Activated T-cell treated with anti-CD3 and anti-CD28 coated beads, Interleukin-2, amount 50 U/mL, for 72 hours (primary cell): ENCODE measurements at places on chromosomes 3 and 15. TPM values are rescaled to one million over a fixed set of nuclear protein-coding genes. Genes with fewer than 3 reads are reported as not detected.

DNA sequence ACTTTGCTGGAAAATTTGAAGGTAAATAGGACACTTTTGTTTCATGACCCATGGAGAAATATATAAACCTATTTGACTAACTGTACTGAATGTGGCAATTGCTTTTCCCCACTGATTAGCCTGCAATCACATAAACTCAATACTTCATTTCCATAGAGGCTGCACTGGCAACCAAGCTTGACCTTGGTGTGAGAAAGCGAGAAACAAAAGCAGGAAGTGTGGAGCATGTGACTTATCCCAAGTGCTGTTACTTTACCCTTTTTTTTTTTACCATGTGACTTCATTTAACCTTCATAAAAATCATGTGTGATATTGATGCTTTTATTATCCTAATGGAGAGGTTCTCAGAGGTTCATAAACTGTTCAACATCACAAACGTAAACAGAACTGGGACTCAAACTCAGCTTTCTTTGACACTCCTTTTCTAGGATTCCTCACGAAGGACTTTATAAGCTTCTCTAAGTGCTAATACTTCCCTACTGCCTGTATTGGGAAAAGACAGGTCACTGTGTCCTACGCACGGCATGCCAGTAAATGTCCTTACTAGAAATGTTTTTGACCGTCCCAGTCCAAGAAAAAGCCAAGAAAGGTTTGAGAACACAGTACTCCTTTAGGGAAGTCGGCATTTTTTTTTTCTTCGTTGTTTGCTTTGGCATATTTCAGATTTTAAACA, 34.9 kb upstream of the ZNF385D start:
- DNase-seq: no peak

DNA sequence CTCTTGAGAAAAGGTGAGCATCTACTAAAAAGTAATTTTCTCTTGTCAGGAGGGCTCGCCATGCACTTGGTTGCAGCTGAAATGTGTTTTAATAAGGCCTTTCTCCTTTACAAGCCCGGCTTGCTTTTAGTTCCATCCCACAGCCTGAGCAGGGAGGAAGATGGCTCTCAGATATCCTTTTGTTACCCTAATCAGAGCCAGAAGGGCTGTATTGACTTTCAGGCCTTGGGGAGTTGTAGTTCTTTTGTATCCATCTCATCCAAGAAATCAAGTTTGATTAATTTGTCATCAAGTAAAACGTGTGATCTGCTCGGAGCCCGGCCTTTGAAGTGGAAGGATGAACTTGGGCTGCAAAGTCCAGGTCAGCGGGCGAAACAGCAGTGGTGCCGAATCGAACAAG, 52.9 kb downstream of the EIF4E3 start:
- DNase-seq: no peak

- no peak for DNase-seq
These were observed 332.3 kb downstream of the ERC2 start for GRCh38 chr3:56135941-56136340.

DNA sequence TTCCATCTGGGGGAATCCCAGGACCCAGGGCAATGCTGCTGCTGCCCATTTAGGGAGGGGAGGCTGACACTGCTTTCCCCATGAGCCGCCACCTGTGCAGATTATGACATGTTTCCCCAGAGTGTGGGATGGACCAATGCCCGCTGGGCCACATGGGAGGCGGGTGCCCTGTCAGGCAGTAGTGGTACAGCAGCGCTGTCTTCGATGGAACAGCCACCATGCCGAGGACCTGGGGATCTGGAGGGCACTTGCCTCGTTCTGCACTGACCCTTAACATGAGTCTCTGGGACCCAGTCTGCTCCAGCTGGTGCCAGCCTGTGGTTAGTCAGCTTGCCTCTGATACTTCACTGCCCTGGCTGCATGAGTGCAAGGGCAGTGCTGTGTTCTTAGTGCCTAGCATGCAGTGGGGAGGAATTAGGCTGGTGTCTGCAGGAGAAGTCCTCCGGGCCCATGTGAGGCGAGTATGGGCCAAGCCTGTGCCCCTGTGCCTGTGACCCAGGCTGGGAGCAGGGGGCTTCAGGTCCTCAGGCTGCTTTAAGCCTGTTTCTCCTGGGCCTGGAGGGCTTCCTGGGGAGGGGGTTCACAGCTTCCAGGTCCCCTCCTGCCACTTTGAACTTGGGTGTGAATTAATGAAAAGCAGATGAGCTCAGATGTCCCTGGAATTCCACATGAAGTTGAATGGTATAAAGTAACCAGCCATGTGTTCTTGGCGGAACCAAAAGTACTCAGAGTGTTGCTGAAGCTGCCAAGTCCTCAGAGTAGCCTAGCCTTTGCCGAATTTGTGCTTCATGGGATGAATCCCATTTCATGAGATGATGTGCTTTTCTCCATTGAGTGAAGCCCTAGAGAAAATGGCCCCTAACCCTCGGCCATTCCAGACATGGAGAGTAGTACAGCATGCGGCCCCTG, 22.9 kb downstream of the KLF13 start:
- no peak for DNase-seq

GRCh38 chr15:70561885-70562284, 201.5 kb downstream of the UACA start:
- no peak for DNase-seq

- DNase-seq: no peak
These were observed 87.7 kb downstream of the ATP10A start for GRCh38 chr15:25775317-25775912.

DNA sequence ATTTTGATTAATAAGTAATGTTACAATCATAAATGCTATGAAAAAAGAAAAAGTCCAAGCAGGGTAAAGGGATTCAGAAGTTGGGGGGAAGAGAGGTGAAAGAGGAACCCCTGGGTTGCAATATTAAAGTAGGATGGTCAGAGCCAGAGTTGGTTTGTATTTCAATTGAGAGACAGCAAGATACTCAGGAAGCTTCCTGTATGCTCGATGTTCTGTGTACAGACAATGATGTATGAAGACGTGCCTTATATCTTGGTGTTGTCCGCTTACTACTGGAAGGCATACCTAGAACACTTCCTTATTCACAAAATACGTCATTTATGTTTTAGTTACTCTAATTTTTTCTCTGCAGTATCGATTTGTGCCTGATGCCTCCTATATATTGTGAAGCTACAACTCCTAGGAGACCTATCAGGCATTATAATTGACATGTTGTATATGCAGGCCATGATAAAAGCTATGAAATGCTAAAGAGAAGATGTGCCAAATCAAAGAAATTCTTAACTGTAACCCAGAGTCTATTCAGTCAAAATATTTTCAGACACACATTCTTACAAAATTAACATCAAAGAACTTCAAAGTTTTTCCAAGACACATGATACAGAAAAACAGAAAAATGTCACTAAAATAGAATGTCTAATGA, 87.5 kb downstream of the TBL1XR1 start:
- DNase-seq: no peak

DNA sequence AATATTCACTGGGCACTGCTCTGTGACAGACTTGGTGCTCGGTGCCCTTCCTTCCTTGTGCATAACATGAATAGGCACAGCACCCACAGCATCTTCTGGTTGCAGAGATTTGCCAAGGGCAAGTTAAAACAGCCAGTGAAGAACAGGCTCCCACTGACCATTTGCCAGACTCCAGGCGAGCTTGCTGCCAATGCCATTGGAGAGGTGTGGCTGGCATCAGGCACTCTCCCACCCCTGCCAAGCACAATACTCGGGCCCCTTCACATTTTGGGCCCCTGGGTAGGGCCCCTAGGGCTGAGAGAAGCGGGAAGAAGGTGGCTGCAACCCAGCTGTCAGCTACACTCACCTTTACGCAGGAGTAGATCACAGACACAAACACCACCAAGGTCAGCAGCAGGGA, 112.1 kb downstream of the SEC22A start:
- DNase-seq: no peak

GRCh38 chr3:190738636-190739155, 123.8 kb downstream of the GMNC start:
- DNase-seq: no peak

DNA sequence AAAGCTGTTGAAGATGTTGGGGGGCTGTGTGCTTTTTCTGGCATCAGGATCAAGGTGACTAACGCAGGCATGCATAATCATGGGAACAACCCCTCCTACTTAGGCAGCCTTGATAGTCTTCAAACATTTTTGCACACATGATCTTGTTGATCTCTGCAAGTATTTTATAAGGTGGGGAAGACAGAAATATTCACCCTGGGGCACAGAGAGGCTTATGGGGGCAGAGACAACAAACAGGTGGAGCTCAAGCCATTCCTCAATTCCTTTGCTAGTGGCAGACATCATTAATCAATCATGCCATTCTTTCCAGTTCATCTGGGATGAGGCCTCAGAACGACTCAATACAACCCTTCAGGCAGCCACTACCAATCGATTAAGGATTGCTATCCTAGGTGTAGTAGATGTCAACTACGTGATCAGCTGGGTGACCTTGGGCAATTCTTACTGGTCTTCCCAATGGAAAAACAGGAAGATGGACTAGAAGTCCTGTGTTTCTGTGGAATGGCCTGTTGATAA, 110.3 kb upstream of the SMAD3 start:
- DNase-seq: no peak

DNA sequence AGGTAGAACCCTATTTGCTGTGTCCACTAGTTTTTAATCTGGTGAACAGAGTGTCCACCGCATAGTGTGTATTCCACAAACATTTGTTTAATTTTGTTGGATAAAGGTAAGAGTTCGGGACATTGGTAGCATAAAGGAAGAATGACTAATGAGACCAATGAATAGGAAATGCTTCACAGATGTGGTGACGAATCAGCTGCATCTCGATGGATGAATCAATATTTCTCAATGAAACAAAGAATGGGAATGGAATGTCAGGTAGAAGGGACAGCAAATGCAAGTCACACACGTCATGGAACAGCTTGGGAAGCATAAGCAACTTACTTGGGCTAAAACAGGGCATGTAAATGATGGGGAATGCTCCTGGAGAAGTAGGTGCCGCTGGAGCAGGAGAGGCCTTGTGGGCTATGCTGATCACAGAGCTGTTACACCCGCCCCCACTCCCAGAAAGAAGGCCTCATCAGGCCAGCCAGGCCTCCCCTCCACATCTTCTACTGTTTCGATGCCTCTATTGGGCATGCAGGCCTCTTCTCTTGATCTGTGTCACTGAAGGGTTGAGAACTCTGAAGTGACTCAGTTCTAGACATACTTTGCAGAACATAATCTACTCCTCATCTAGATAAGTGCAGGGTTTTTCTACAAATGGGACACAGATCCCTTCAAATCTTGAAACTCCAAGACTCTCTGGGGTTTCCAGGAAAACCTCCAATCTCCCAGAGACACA, 120.0 kb upstream of the GADL1 start:
- DNase-seq: peak; percentile 4

DNA sequence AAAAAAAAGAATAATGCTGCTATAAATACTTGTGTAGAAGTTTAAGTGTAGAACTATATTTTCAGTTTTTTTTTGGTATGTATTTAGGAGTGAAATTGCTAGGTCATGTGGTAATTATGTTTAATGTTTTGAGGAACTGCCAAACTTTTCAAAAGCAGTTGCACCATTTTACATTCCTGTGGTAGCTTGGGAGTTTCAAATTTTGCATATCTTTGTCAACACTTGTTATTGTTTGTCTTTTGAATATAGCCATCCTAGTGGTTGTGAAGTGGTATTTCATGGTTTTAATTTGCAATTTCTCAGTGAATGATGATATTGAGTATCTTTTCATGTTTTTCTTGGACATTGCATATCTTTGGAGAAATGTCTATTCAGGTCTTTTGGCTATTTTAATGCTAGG, 30.4 kb downstream of the SKIL start:
- no peak for DNase-seq

- DNase-seq: no peak
These were observed 274.8 kb downstream of the THSD4 start for GRCh38 chr15:71390096-71390495.

DNA sequence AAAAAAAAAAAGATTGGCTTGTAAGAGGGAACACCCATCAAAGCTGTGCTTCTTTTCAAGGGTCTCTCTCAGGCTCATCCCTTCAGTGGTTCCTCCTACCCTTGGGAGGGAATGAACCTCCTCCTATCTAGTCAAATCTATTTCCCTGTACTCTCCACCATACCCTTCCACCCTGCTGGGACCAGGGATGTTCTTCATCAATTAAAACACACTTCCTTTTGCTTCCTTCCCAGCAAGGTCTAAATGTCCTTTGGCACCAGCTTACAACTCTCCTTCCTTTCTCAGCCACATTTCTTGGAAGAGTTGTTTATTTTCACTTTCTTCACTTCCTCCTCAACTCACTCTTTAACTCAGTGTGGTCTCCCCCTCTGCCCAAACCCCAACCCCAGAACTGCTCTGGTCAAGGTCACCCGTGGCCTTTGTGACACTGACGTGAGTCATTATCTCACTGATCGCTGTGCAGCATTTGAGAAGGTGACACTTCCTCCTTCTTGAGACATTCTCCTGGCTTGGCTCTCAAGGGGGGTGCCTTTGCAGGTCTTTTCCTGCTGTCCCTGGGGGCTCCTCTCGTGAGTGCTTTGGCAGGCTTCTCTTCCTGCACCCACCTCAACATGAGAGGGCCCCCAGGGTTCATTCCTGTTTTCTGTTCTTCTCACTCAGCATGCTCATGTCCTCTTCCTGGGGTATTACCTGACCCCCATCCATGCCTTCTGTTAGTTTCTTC, 210.5 kb upstream of the TLE3 start:
- peak; percentile 71 for DNase-seq

GRCh38 chr15:43370310-43370974, 401 bp downstream of the ZSCAN29 start:
- DNase-seq: no peak

GRCh38 chr3:197994736-197995135, 34.7 kb downstream of the LMLN start:
- no peak for DNase-seq

DNA sequence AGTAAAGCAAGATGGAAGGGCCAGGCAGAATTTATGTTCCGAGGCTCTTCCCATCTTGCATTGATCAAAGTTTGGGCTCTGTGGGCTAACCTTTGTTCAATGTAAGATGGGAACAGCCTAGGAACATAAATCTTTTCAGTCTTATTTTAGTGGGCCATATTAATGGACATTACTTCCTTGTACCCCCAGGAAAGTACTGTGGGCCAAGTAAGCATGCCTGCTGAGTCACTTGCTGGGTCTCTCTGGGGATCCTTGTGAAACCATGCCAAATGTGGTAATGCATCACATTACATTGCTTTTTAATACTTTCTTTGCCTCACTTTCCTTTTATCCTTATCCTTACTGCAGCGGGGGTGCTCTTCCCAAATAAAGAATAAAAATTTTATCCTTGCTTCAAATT, 349.5 kb upstream of the POU1F1 start:
- no peak for DNase-seq

DNA sequence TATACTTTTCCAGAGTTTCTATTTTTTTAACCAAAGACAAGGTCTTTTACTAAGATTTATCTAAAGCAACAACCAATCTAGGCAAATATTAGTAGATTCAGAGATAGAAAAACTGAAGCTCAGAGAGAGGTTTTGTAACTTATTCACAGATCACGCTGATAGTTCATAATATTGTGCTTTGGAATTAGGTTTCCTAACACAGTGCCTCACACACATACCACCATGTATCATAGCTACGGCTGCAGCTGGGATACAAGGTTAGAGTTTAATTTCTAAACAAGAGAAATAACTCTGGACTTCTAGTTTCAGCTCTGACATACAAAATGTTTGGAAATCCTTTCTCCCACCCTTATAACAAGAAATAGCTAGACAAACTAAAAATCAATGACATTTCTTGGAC, 565.7 kb downstream of the PYDC2 start:
- no peak for DNase-seq

Gene TIMP4
- total RNA-seq: 0.28 TPM

Gene AEN
- total RNA-seq: 99.4 TPM

Gene SELENOT
- 104 TPM for total RNA-seq

Gene LHFPL4
- total RNA-seq: not detected

Gene ARID3B
- total RNA-seq: 47.6 TPM

Gene TGM5
- not detected for total RNA-seq

Gene ARIH1
- total RNA-seq: 227 TPM

Gene CASR
- 0.23 TPM for total RNA-seq

Gene PDE12
- total RNA-seq: 19.6 TPM
